ENCODE measurements at places on chromosomes 7 and 10.

GRCh38 chr7:46600340-46600739 is 679.3 kb upstream of the IGFBP3 start:
- DNase-seq, result no peak

- DNase-seq, result no peak
Measured at GRCh38 chr7:1567049-1567771, 2.6 kb downstream of the PSMG3 start.

GRCh38 chr10:58459069-58459468 is 53.6 kb upstream of the BICC1 start:
- DNase-seq, result no peak

GRCh38 chr7:100148225-100148558 is 526 bp upstream of the LAMTOR4 start:
- no peak for DNase-seq

DNA sequence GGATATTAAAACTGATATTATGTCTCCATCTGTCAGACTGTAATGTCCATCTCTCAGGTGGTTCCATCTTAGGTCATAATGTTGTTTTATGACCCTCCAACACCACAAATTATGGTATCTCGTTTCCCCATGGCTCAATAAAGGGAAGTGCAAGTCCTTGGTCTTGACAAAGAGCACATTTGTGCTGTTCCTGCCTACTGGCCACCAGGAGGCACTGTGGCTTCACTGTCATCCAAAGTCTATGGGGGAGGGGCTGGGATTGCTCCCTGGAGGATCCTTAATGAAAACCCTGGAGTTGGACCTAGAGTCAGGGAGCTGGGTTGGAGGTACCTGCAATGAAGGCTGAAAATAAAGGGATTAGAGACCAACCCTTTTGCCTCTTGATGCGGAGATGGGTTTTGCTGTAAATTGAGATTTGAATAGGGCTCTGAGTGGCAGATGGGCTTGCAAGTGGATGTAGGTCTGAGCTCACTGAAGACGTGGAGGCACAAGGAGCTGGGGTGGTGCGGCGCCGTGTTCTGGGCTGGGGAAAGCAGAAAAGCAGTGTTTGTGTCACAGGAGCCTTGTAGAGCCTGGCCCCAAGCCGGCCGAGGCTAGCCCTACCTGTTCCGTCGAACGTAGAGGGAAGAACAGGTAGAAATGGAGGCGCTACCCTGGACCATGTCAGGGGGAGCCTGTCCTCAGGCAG is 180.5 kb upstream of the PRSS58 start:
- no peak for DNase-seq

DNA sequence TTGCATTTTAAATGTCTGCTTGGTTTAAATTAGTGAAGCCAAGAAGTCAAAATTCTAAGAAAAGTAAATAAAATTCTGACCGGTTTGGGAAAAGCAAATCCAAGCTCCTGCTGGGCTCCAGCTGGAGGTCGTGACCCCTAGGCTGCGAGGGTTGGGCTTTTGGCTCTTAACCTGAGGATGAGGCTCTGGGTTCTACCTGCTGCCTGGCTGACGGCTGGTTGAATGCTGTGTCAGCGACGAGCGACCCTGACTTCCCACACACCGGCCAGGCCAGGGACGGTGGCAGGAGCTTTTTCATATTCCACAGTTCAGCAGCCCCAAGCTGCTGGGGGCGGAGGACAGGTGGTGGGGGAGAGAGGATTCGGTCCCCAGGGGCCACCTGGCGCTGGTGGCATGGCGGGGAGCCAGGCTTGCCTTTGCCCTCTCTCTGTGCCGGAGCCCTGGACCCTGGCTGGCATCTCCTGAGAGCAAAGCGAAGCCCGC is 843 bp upstream of the PLPP4 start:
- DNase-seq, result no peak

GRCh38 chr7:29811586-29811985 is 5.3 kb downstream of the WIPF3 start:
- no peak for DNase-seq

GRCh38 chr7:106371629-106372028 is 86.8 kb upstream of the NAMPT start:
- DNase-seq, result no peak
